DMS 273 treated with DMSO at 0.1 percent for 48 hours (cell line): ENCODE measurements at places on chromosomes 1 and 21.

GRCh38 chr21:15549671-15550070 is 180.1 kb upstream of the USP25 start:
- DNase-seq, result no peak

- DNase-seq, result peak; percentile 64
Measured at GRCh38 chr1:109432336-109432735, 6.1 kb upstream of the PSMA5 start.

GRCh38 chr1:26191739-26192138 is 1.3 kb downstream of the CATSPER4 start:
- DNase-seq, result no peak

GRCh38 chr1:6401673-6402072 is 8.1 kb upstream of the ACOT7 start:
- no peak for DNase-seq

DNA sequence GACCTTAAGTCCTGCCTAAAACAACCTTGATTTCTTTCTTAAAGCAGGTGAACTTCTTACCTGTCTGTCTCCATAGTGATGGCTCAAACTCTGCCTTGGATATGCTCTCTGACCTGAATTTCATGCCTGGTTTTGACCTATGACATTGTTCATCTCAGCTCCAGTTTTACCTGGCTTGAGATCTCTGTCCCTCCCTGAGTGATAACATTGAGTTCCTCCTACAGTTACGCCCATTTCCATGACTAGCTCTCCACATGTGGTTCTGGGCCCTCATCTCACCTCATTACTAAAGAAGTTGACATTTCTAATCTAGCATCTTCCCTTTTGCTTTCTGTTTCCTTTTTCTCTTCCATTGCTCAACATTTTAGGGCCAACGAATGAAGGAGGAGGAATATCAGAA is 233.1 kb downstream of the HHIPL2 start:
- DNase-seq, result no peak

DNA sequence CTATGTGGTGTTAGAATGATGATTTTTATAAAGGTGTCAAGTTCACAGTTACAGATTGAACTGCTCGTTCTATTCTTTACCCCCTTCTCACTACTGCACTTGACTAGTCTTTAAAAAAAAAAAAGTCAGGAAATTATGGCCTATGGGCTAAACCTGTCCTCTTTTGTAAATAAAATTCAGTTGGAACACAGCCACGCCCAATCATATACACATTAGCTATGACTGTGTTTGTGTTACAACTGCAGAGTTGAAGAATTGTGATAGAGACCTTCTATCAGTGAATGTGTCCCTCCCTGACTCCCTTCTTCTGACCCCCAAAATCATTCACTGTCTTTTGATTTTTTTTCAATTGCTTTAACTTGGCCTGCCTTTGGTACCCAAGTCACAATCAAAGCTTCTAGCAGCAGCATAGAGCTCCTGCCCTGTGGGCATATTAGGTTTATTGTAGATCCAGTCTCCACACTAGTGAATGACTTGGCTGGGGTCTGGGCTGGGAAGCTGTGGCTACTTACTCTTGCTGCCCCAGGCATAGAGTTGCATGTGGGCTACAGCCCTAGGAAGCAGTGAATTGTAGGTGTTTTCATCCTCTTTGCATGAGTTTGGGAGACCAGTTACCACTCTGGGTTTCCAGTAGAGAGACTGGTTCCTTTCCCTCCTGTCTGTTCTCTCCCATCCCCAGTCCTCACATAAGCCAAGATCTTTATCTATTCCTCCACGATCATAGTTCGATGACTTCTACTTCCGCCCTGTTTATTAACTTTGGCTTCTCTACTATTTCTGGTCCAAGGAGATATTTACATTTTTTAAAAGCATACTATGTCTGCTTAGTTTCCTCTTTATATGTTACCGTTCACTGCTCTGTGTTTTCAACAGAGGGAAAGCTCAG is 249.9 kb downstream of the FMN2 start:
- no peak for DNase-seq

- DNase-seq, result no peak
Measured at GRCh38 chr21:44903050-44903685, 17.5 kb downstream of the ITGB2 start.

GRCh38 chr1:172085317-172085716 is 244.0 kb downstream of the DNM3 start:
- no peak for DNase-seq

DNA sequence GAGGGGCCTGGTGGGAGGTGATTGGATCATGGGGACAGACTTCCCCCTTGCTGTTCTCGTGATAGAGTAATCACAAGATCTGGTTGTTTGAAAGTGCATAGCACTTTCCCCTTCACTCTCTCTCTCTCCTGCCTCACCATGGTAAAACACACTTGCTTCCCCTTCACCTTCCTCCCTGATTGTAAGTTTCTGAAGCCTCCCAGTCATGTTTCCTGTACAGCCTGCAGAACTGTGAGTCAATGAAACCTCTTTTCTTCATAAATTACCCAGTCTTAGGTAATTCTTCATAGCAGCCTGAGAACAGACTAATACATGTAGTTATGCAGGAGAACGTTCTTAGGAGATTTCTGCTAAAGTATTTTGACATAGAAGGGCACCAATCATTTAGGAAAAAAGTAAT is 59.9 kb upstream of the FBXO28 start:
- no peak for DNase-seq

- DNase-seq, result no peak
Measured at GRCh38 chr1:33500547-33500946, 28.1 kb downstream of the ZSCAN20 start.
